ENCODE measurements at places on chromosomes 3 and 15. TPM values are rescaled to one million over a fixed set of nuclear protein-coding genes. Genes with fewer than 3 reads are reported as not detected.

TBC1D23 gene
- total RNA-seq = 41.9 TPM

DCBLD2 gene
- 36.5 TPM for total RNA-seq

IRAK2 gene
- 3.9 TPM for total RNA-seq

DNA sequence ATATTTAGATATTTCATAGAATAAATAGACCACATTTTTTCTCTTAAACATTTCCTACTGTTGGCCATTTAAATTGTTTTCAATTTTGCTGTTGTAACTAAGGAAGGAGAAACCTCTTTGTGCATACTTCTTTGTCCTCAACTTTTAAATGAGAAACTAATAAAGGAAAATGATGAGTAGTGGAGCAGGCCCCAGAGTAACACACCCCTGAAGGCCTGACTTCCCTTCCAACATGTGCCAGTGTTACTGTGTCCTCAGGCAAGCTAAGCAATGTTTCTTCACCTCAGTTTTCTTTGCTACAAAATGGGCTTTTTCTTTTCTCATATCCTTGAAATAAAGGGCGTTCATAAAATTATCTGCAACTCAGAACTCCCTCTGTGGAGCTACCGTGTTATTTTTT is 53.7 kb downstream of the RPL22L1 start:
- H3K27me3 ChIP-seq = no peaks in the 10 kb centered on the region
- H3K4me1 ChIP-seq = no peaks in the 10 kb centered on the region
- no peaks in the 10 kb centered on the region for H3K36me3 ChIP-seq
- H3K27ac ChIP-seq = no peak overlapping the region

DNA sequence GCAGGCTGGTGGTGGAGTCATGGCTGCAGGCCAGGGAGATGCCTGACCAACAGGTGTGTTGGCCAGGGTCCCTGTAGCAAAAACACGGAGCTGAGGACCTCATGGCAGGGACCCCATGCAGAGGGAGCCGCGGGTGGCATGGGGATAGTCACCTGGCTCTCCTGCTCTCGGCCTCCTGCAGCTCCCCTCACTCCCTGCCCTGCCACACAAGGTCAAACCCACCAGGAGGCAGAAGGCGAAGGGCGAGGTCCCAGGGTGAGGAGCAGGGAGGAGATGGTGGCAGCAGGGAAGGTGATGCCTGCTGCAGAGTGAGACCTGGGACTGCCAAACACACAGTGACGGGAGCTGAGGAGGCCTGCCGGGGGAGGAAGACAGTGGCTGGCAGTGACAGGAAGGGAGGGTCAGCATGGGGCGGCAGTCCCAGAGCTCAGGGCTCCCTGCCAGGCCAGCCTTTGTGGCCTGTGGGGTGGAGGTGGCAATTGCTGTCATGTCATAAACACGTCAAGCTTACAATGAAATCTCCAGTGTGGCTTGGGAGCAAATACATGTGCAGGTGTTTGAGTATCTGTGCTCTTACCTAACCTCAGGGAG is 144.3 kb downstream of the TJP1 start:
- no peak overlapping the region for H3K27ac ChIP-seq
- H3K4me3 ChIP-seq = no peak overlapping the region
- peaks cover 12% of the 10 kb centered on the region for H3K27me3 ChIP-seq
- H3K4me1 ChIP-seq = peaks cover 7% of the 10 kb centered on the region
- no peak for DNase-seq
- H3K36me3 ChIP-seq = no peaks in the 10 kb centered on the region

- DNase-seq = no peak
- H3K27me3 ChIP-seq = no peaks in the 10 kb centered on the region
These were observed 8.4 kb downstream of the RTP1 start for GRCh38 chr3:187205683-187206082.

GRCh38 chr3:42653560-42654330 is at the start of gene ZBTB47:
Gene ZBTB47 (plus strand): TSS chr3:42653697. CDS start chr3:42658356, 4,659 bp downstream.
- H3K4me1 ChIP-seq = peaks cover 43% of the 10 kb centered on the region
- H3K27ac ChIP-seq = peak within 1 kb of the TSS; percentile 85
- H3K36me3 ChIP-seq = peaks cover 21% of the 10 kb centered on the region
- DNase-seq = peak; percentile 89
- H3K4me3 ChIP-seq = peak within 1 kb of the TSS; percentile 93

DNA sequence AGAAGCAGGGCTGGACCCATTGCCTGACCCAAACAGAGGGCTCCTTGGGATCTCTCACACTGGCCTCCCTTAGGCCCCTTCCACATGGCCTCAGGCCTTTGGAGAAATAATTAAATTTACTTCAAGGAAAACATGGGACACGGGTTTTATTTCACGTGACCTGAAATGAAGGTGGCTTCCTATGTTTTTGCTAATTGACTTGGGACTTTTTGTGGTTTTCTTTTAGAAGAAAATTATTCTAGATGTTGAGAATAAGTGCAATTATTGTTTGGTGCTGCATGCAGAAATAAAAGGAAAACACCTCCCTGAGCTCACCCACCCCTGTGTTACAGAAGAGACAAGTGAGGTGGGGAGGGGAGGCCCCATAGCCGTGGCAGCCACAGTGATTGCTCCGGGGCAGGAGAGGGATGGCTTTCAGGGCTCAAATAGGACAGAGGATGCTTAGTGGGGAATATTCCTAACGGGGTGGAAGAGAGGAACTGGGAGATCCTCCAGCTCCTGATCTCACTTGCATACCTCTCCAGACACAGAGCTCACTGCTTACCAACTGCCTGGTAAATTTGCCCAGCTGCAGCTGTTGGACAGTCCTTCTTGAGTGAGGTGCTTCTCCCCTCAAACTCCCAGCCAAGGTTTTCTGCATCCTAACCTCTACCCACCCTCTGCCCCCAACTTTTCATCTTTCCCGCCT is 29.2 kb upstream of the RPL29 start:
- no peak overlapping the region for H3K27ac ChIP-seq
- H3K4me3 ChIP-seq = no peak overlapping the region
- H3K4me1 ChIP-seq = peaks cover 30% of the 10 kb centered on the region
- DNase-seq = no peak
- H3K27me3 ChIP-seq = no peaks in the 10 kb centered on the region

- H3K4me1 ChIP-seq = peaks cover 14% of the 10 kb centered on the region
- no peak overlapping the region for H3K27ac ChIP-seq
- no peaks in the 10 kb centered on the region for H3K36me3 ChIP-seq
These were observed 496.1 kb downstream of the FOXP1 start for GRCh38 chr3:71087143-71088018.

DNA sequence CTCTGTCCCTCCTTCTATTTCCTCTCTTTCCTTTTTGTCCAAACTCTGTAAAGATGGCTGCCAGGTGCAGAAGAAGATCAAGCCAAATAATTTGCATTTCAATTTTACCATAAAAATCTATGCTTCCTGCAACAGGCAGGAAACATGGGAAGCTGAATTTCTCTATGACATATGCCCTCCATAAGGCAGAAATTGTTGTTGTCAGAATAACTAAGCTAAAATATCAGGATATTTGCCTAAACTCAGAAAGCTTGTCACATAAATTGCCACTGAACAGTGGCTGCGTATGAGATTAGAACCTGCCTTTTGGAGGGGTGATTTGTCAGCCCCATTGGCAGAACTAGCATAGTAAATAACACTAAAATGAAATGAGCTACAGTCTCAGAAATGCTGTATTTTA is 288.3 kb upstream of the LMCD1 start:
- no peak for DNase-seq
- no peaks in the 10 kb centered on the region for H3K4me1 ChIP-seq
- no peak overlapping the region for H3K27ac ChIP-seq
- no peaks in the 10 kb centered on the region for H3K36me3 ChIP-seq
- H3K27me3 ChIP-seq = no peaks in the 10 kb centered on the region

DNA sequence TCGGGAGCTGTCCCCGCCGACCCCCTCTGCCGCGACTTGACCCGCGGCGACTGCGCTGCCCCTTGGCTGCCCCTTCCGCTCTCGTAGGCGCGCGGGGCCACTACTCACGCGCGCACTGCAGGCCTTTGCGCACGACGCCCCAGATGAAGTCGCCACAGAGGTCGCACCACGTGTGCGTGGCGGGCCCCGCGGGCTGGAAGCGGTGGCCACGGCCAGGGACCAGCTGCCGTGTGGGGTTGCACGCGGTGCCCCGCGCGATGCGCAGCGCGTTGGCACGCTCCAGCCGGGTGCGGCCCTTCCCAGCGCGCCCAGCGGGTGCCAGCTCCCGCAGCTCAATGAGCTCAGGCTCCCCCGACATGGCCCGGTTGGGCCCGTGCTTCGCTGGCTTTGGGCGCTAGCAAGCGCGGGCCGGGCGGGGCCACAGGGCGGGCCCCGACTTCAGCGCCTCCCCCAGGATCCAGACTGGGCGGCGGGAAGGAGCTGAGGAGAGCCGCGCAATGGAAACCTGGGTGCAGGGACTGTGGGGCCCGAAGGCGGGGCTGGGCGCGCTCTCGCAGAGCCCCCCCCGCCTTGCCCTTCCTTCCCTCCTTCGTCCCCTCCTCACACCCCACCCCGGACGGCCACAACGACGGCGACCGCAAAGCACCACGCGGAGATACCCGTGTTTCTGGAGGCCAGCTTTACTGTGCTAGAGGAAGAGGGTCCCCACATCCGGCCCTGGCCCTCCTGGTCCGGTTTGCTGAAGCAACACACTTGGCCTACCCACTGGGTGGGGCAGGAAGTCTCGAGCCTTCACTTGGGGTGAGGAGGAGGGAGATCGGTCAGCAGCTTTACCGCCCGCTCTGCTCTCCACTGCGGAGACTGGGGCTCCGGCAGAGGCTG is at the start of gene RASSF1:
Gene RASSF1 (minus strand): TSS at position 389 of the 882 bp plus-strand sequence. CDS start 31 bp downstream, at position 358.
- peaks cover 60% of the 10 kb centered on the region for H3K4me1 ChIP-seq
- no peaks in the 10 kb centered on the region for H3K36me3 ChIP-seq
- peak; percentile 89 for DNase-seq
- peak within 1 kb of the TSS; percentile 98 for H3K27ac ChIP-seq

- DNase-seq = no peak
- H3K4me1 ChIP-seq = no peaks in the 10 kb centered on the region
- H3K36me3 ChIP-seq = no peaks in the 10 kb centered on the region
- no peaks in the 10 kb centered on the region for H3K27me3 ChIP-seq
- H3K27ac ChIP-seq = no peak overlapping the region
These were observed 43.1 kb upstream of the SLC24A5 start for GRCh38 chr15:48077616-48078184.

DNA sequence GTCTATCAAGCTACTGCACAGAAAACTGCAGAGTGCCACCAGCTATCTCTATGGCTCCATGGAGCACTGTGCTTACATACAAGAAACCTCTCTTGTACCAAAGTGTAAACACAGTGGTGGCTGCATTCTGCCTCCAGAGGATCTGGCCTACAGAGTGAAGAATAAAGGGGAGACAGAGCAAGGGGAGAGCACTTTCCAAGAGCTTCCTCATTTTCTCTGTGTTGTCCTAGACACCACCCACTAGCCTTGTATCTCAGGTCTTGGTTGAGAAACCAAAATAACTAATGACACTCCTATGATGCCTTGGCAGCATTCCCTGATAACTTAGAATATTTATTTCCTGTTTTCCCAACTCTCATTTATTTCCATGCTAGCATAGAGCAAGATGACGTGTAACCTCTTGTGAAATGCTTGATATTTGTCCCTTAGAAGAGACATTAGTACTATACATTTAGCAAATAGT is 56.9 kb upstream of the PHLDB2 start:
- DNase-seq = no peak
- no peaks in the 10 kb centered on the region for H3K36me3 ChIP-seq
- peaks cover 27% of the 10 kb centered on the region for H3K4me1 ChIP-seq
- H3K27me3 ChIP-seq = no peaks in the 10 kb centered on the region
- H3K27ac ChIP-seq = peak overlapping the region; percentile 73

DNA sequence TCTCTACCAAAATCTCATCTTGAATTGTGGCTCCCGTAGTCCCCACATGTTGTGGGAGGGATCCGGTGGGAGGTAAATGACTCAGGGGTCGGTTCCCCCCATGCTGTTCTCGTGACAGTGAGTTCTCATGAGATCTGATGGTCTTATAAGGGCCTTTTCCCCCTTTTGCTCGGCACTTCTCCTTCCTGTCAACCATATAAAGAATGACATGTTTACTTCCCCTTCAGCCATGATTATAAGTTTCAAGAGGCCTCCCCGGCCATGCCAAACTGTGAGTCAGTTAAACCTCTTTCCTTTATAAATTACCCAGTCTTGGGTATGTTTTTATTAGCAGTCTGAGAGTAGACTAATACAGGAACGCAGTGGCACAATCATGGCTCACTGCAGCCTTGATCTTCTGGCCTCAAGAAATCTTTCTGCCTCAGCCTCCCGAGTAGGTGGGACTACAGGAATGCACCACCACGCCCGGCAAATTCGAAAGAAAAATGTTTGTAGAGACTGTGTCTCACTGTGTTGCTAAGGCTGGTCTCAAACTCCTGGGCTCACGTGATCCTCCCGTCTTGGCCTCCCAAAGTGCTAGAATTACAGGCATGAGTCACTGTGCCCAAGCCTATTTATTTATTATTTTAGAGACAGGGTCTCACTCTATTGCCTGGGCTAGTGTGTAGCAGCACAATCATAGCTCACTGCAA is 101.0 kb downstream of the ATP10A start:
- no peaks in the 10 kb centered on the region for H3K4me1 ChIP-seq
- peak overlapping the region; percentile 7 for H3K27ac ChIP-seq
- no peaks in the 10 kb centered on the region for H3K36me3 ChIP-seq
- no peak for DNase-seq

DNA sequence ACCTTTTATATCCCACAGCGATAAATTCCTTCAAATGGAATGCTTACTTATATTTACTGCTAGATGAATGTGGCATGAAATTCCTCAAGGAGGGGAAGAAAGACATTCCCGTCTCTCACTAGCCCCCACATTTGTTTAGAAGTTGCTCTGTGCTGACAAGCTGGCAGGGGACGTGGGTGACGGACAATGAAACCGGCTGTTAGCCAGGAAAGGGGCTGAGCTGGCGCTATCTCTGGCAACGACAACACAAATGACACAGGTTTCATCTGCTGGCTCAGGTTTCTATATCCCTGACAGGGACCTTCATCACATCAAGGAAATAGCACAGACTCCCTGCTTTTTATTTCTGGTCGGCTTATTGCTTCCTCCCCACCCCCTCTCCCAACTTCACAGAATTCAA is 15.8 kb downstream of the RUVBL1 start:
- no peak overlapping the region for H3K4me3 ChIP-seq
- H3K4me1 ChIP-seq = no peaks in the 10 kb centered on the region
- no peaks in the 10 kb centered on the region for H3K27me3 ChIP-seq
- no peak for DNase-seq
- no peak overlapping the region for H3K27ac ChIP-seq

GRCh38 chr3:45917146-45917898 is 25.9 kb upstream of the CXCR6 start:
- H3K4me3 ChIP-seq = no peak overlapping the region
- DNase-seq = no peak

DNA sequence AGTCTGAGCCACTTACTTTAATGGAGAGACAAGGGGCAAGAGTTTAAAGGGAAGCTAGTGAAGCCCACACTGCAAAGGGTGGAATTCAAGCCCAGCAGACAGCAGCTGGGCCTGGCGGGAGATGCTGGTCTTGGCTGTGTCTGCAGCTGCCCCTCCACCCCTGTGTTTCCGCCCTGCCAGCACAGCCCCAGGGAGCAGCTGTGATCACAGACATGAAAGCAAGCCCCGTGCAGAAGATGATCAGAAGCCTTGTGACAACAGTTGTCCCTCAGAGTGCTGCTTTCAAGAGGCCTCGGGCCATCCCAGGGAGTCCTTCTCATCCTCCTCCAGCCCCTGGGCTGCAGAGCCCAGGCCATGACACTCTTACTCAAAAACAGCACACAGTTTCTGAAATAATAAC is 24.1 kb upstream of the SLC6A1 start:
- H3K4me3 ChIP-seq = no peak overlapping the region
- H3K4me1 ChIP-seq = no peaks in the 10 kb centered on the region
- H3K27ac ChIP-seq = no peak overlapping the region
- DNase-seq = no peak
